ENCODE measurements at places on chromosomes 12 and 14. TPM values are rescaled to one million over a fixed set of nuclear protein-coding genes. Genes with fewer than 3 reads are reported as not detected.

Gene SYT10
- total RNA-seq: not detected

Gene LRTM2
- not detected for total RNA-seq

Gene TBC1D30
- under 0.01 TPM for total RNA-seq

Gene ALDH2
- 6.8 TPM for total RNA-seq

Gene NKX2-1
- total RNA-seq: not detected

Gene KRT86
- total RNA-seq: under 0.01 TPM

Measured in fibroblast of villous mesenchyme (primary cell).